ENCODE measurements at places on chromosomes 7 and 10.

- no peak for DNase-seq
Measured at GRCh38 chr10:24894309-24894708, 58.1 kb downstream of the PRTFDC1 start.

- no peak for DNase-seq
Measured at GRCh38 chr10:107442035-107442505, 277.6 kb upstream of the SORCS1 start.

DNA sequence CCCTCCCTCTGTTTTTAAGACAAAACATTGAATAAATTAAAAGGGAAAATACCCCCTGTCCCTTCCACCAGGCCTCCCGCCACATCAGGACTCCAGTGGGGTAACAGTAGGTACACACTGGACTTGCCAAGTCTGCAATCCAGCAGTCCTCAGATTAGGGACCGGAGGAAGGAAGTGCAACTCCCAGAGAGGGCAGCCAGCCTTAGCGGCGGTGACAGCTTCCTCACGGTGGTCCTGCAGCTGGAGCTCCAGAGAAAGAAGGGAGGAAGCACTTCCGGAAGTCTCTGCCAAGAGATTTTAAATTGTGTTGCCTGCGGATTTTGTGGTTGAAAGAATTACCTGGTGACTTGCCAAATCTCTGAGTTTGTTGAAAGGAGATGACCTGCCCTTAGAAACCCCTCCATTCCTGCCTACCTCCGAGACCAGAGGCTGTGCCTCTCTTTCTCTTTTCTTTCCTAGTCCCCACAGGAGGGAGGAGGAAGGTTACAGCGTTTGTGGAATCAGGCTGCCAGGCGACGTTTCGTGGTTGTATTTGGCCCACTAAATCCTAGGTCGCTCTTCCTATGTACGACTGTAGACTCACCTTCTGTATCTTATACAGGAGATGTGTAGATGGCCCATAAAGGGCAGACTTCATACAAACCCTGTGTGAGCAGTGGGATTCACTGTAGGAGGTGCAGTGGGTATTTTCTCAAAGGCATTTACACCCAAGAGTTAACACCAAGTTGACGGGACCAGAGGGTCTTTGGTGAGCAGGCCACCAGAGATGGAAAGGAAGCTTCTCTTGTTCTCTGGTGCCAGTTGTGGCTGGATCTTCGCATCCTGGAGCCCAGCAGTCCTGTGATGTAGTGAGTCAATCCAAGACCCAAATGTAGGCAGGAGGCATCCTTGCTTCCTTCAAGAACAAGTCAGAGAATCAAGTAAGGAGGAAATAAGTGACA lies 77.9 kb downstream of the INSIG1 start:
- no peak for DNase-seq

GRCh38 chr7:111835066-111835465 lies 272.8 kb upstream of the IMMP2L start:
- no peak for DNase-seq

DNA sequence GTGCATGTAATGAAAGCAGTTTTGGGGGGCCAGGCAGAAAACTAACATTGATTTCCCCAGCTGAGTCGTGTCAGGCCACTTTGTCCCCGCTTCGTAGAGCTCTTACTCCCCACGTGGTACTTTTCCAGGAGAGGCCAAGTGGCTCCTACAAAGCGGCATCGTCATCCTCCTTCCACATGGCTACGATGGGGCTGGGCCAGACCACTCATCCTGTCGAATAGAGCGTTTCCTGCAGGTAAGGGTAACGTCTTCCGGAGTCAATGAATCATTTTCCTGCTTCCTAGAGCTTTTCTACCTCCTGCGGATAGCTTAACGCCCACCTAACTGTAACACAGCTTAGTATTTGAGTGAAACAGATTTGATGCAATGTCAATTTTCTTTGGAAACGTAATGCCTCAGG lies 21.7 kb upstream of the SEC61A2 start:
- no peak for DNase-seq

DNA sequence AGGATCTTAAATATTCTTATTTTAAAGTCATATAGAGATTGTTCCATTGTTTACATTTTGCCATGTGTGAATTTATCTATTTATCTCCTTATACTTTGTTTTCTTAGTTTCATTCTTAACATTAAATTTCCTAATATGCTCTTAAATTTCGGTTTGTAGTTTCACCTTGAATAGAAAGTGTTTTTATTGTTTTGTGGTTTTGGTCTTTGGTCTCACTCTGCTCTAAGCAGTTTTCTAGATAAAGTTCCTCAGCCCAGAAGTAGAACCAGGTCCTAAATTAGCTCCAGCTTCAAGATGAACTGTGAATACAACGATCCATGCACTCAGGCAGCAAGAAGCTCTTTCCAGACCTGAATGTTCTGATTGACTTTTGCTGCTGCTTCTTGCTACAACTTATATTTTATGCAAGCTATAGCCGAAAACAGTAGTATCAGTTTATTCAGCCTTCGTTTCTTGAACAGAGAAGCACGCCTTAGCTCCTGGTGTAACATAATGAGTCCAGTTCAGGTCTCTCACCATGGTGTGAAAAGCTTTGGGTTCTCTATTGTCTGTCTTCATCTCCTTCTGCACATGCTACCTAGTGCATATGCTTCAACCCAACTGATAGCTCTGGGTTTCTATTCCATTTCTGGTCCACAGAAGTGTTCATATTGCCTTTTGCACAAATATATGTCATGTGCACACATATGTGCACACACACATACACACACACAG lies 95.3 kb downstream of the SEM1 start:
- no peak for DNase-seq

DNA sequence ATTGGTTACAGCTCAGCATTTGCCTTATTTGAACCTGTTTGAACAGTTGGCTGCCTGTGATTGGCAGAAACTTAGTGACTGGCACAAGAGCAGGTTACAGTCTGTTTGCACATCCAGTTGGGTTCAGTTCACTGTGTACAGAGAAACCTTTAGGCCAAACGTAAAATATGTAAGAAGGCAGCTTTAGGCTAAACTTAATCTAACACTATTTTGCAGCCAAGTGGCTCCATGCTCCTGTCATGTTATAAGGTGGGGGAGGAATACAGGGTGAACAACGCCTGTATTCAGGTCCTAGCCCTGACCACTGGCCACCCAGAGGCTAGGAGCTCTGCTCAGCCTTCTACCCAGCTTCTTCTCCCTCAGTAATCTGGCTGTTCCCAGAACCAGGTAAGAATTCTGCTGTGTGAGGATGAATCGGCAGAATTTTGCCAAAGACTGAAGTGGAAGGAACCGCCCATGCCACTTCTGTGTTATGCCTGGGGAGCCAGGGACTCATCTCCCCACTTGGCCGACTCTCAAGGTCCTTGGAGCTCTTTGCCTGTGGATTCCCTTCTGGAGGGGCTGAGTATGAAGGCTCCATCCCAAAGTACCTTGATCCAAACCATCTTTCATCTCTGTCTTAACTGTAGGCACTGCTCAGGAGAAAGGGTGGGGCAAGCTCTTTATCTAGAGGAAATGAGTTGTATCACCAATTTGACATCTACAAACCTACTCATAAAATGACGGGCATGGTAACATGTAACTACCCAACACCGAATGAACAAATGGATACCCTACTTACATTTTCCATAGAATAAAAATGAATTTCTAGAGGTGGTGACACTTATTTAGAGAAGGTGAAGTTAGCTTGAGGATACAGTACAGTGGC lies 164.4 kb upstream of the NAMPT start:
- DNase-seq, result no peak

GRCh38 chr10:49164559-49165188 lies 23.5 kb downstream of the TMEM273 start:
- DNase-seq, result peak; percentile 12

DNA sequence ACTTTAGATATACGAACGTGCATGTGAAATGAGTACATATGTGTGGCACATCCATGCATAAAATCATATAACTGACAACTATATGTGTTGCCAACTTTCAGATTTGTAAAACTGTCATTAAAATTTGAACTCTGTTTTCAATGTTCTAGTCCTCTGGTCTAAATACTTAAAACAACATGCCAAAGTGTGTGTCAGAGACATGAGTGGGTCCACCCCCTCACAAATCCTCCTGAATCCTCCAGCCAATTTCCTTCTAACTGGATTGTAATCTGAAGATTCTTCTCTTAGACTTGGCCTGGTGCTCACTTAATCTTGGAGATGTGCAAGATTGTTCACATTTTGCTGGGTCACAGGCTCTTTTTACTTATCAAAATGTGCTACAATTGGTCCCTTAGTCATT lies 184.1 kb downstream of the RELN start:
- no peak for DNase-seq

GRCh38 chr10:95814011-95814727 lies 58.2 kb downstream of the ENTPD1 start:
- DNase-seq, result no peak

DNA sequence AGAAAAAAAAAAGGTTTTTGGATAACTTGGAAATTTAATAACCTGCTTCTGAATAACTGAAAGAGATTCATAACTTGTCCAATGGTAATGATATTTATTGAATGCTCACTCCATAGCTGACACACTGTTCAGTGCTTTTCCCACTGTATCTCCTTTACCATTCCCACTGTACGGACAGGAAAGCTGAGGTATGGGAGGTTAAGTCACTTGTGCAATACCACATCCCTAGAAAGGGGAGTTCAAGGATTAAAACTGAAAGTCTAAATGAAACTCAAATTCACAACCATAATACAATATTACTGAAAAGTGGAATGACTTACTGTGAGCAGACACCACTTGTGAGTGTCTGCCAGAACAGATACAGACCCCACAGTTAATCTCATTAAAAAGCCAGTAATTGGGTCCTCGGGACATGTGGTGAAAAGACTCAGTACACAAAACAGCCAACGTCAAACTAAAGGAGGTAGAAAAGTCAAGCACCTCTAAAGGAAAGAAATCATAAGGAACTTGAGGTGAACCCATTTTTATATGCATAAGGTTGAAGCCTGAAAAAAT lies 13.8 kb upstream of the RHOBTB1 start:
- no peak for DNase-seq

DNA sequence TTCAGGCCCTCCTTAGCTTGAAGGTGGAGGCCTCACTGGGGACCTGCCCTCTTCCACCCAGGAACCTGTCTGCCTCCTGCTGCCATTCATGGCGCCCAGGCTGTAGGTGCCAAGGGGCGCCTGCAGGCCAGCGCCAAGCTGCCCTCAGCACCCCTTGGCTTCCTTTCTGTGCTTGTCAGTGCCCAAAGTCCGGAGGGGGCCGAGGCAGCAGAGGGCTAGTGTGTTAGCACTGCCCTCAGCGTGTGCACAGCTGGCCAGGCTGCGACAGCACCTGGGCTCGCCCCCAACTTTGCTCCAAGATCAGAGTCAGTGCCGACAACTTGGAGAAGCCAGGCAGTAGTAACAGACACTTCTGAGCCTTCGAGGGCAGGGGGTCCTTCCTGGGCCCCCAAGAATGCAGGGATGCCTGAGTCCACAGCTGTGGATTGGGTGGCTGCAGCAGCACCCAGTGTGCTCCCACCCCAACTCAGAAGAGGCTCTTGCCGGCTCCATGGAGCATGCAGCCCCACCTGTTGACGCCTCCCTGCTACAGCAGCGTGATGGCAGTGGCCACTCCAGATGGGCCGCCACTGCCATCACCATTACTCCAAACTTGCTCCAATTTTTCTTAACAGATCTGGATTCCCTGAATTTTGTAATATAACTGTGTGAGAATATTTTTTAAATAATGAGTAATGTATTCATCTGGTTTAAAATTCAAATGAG lies 41.7 kb downstream of the CACUL1 start:
- DNase-seq, result no peak

GRCh38 chr10:86439544-86439943 lies 72.9 kb upstream of the GRID1 start:
- DNase-seq, result no peak

- DNase-seq, result no peak
Measured at GRCh38 chr10:61688551-61689308, 26.0 kb downstream of the CABCOCO1 start.

DNA sequence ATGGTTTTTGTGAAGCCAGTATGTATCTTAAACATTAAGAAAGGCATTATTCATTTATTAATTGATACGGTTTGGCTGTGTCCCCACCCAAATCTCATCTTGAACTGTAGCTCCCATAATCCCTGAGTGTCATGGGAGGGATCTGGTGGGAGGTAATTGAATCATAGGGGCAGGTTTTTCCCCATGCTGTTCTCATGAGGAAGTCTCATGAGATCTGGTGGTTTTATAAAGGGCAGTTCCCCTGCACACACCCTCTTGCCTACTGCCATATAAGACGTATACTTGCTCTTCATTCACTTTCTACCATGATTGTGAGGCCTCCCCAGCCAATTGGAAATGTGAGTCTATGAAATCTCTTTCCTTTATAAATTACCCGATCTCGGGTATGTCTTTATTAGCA lies 28.1 kb downstream of the OTUD1 start:
- no peak for DNase-seq

- no peak for DNase-seq
Measured at GRCh38 chr10:86699125-86699524, 30.8 kb downstream of the LDB3 start.

GRCh38 chr10:119541046-119541445 lies 1.5 kb downstream of the RGS10 start:
- DNase-seq, result no peak

DNA sequence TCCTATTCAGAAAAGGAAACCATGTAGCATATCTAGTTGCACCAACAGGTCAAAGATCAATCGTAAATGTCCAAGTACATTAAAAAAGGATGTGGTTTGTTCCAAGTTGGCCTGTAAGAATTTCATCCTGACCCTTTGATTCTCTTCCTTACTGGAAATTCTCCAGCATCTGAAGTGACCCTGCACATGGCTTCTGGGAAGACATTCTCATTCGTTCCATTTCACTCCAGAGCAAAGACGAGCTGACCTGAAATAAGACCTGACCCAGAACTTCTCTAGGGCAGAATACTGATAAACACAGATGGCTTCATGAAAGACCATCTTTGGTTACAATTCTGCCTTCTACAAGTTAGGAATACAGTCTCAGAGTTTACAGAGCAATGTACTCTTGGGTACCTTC lies 39.8 kb downstream of the ASB4 start:
- no peak for DNase-seq

GRCh38 chr10:119523895-119524719 lies 18.4 kb downstream of the RGS10 start:
- no peak for DNase-seq

- DNase-seq, result no peak
Measured at GRCh38 chr7:83541187-83541960, 107.6 kb downstream of the SEMA3E start.

DNA sequence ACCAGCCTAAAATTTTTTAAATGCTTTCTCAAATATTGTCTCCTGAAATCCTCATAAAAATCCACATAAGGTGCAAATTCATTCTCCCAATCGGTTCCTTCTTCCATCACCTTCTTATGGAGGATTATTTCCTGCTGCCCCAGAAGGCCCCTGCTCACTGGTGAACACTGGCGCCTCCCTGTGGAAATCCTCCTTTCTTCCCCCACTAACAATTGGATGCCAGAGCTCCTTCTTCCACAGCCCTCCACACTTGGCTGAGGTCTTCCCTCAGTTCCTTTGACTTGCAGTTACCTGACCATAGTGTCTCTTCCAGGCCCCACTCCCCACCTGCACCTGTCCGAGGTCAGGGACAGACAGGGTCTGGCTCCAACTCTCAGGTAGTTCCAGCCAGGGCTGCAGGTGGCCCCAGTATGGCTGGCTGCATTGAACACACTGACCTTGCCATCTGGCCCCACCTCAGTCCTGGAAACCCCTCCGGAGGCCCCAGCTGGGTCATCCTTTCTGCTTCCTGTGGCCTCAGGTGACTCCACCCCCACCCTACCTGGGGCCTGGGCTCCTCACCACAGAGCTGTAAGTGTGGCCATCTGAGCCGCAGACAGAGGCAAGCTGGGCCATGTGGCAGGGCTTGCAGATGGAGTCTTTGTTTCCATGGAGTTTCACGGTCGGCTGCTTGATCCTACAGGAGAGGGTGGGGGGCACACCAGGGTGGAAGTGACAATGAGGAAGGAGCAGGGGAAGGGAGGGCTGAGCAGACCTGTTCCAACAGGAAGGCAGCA lies 18.4 kb downstream of the SPOCK2 start:
- no peak for DNase-seq

- DNase-seq, result no peak
Measured at GRCh38 chr10:125375210-125375609, 214.8 kb upstream of the CTBP2 start.
